ENCODE measurements at places on chromosomes 5 and 9. TPM values are rescaled to one million over a fixed set of nuclear protein-coding genes. Genes with fewer than 3 reads are reported as not detected.

Gene SPEF2
- 26.2 TPM for total RNA-seq

Gene ARSI
- 2.6 TPM for total RNA-seq

Gene ZNF189
- 52.9 TPM for total RNA-seq

Gene GPR151
- total RNA-seq, result 0.44 TPM

Gene MCC
- total RNA-seq, result 20.0 TPM

Gene HMGCS1
- 136 TPM for total RNA-seq

Gene CCNI2
- total RNA-seq, result 0.63 TPM

Gene CTXN3
- 14.9 TPM for total RNA-seq

Gene EQTN
- 2.5 TPM for total RNA-seq

Gene SPATA6L
- 13.3 TPM for total RNA-seq

Gene SPAG8
- total RNA-seq, result 10.4 TPM

Gene FAM81B
- total RNA-seq, result 1.8 TPM

Gene BAAT
- total RNA-seq, result 2.1 TPM

- DNase-seq, result no peak
Observed at GRCh38 chr9:95776176-95776575, 99.3 kb upstream of the ERCC6L2 start.

DNA sequence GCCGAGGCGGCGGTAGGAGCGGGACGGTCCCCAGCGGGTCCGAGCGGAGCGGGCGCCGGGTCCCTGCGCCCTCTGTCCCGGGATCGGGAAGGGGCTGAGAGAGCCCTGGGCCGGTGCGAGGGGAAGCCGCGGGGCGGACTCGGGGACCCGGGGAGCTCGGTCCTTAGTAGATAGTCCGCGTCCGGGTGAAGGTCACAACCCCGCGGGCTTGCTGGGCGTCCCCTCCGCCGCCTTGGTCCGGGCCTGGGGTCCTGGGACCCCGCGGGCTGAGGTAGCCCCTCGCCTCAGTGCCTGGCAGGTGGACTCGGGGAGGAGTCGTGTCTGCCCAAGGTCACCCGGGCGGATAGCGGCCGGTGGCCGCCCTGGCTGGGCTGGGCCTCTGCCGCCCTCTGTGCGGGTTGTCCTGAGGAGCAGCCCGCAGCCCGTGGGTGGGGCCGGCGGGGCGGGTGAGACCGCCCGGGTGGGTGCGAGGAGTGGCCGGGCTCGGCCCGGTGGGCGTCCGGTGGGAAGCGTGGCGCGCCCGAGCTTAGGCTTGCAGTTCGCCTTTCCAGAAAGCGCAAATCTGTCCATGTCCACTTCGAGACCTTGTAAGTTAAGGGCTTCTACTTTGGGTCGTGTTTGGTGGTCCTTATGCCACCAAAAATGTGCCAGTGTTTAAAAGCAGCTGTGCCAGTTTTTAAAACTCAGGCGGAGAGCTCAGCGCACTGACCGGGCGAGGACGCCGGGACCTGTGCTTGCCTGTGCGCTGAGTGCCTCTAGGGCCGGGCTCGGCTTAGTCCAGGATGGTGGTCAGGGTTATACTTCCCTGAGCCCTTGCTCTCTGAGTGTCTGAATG, 554 bp downstream of the SDHA start:
- no peak for DNase-seq

DNA sequence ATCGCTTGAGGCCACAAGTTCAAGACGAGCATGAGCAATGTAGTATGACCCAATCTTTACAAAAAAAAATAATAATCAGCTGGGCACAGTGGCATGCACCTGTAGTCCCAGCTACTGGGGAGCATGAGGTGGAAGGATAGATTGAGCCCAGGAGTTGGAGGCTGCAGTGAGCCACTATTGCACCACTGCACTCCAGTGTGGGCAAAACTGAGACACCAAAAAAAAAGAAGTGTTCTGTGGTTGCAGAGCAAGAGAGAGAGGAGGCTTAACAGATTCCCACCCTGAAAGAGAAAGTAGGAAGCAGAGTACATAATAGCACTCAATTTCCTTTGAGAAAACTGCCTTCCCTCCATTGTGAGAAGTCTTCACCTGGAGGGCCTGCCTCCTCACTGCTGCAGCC, 52.6 kb downstream of the ALDH7A1 start:
- DNase-seq, result no peak

GRCh38 chr5:172501708-172502320, 47.5 kb upstream of the SH3PXD2B start:
- DNase-seq, result no peak

DNA sequence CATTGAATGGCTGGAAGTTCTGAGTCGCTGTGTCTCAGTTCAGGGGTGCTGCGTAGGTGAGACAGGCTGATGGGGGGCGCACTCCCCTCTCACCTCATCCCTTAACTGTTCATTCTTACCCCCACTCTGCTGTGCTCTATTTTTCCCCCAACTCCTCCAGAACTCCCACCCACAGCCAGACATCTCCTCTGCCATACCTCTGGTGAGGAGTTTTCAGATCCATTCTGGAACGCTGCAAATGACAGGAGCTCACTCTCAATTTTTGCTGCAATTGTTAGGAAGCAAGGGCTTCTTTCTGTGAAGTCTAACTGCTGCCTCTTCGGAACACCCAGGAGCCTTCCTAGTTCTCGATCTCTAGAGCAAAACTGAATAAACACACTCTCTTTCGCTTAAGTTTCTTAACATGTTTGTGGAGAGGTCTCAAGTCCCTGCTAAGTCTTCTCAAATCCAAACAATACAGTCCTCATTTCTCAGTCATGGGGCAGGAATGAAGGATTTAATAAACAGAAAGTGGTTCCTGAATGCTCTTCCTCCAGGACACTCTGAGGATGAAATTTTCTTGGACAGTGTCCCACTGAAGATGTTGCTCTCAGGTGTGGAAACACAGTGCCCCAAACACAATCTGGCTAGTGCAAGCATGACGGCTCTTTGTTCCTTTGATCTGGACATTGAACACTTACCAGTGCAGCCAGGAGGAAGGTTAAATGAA, 387.7 kb downstream of the KDM4C start:
- no peak for DNase-seq

DNA sequence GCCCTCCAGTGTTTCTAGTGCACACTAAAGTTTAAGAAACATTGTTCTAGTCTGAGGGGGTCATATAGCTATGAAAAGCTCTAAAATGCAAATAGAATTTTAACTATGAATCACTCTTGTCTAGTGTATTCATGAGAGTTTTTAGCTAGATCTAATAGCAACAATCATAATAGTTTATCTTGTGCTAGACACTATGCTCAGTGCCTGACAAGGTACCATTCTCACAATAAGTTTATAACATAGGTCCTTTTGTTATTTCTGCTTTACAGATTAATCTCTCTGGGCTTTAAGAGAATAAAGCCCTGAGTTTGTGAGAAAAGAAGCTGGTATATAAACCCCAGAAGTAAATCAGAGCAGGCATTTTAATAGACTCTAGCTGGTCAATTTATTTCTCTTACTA, 2120.7 kb downstream of the MAT2B start:
- DNase-seq, result no peak

- no peak for DNase-seq
Observed at GRCh38 chr5:10329446-10329819, 21.7 kb upstream of the CMBL start.

- no peak for DNase-seq
Observed at GRCh38 chr5:170307575-170308465, 10.2 kb upstream of the LCP2 start.

DNA sequence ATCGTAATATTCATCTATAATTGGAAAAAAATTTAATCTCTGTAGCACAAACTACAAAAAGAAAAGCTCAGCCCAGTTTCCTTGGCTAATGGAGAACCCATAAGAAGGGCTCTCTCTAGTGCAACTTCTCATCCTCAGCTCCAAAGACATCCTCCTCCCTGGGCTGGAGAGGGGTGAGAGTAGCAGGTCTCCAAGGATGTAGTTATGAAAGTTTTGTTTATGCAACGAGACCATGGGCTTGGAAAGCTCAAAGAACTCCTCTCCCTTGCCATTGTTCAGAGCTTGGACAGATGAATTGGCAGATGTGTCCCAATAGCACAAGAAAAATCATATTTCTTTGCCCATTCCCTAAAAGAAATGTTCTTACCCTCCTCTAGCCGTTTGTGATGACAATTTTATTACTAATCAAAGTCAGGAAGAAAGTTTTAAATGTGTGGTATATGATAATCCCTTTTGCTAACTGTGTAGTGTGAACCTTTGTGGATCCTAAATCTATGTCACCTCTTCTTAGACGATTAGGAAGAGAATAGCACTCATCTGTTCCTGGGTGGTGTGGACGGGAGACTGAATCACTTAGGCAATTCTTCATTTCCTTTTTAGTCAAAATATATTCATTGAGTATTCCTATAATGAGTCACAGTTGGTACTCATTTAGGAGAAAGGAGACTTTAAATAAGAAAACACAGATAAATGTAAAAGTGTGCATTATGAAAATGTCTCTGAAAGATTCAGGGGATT, 52.2 kb downstream of the GARNL3 start:
- DNase-seq, result no peak

- no peak for DNase-seq
Observed at GRCh38 chr5:148873690-148874485, 47.5 kb downstream of the ADRB2 start.

- no peak for DNase-seq
Observed at GRCh38 chr9:4630836-4631235, 31.3 kb upstream of the PLPP6 start.

DNA sequence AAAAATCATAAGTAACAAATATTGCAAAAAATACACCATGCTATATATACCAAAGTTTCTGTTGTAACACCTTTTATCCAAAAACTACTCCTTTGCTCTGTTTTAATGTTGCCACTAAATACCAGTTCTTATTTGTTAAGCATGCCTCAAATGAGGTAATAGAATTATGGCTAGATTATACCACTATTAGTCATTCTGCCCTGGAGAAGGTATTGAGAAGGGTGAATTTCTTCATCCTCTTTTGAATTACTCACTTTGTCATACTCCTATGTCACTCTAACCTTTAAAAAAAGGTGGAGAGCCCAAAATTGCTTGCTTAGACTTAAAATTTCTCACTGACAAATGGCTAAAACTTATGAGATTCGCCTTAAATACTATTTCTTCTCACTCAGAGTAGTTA, 750.9 kb downstream of the MAT2B start:
- DNase-seq, result no peak

DNA sequence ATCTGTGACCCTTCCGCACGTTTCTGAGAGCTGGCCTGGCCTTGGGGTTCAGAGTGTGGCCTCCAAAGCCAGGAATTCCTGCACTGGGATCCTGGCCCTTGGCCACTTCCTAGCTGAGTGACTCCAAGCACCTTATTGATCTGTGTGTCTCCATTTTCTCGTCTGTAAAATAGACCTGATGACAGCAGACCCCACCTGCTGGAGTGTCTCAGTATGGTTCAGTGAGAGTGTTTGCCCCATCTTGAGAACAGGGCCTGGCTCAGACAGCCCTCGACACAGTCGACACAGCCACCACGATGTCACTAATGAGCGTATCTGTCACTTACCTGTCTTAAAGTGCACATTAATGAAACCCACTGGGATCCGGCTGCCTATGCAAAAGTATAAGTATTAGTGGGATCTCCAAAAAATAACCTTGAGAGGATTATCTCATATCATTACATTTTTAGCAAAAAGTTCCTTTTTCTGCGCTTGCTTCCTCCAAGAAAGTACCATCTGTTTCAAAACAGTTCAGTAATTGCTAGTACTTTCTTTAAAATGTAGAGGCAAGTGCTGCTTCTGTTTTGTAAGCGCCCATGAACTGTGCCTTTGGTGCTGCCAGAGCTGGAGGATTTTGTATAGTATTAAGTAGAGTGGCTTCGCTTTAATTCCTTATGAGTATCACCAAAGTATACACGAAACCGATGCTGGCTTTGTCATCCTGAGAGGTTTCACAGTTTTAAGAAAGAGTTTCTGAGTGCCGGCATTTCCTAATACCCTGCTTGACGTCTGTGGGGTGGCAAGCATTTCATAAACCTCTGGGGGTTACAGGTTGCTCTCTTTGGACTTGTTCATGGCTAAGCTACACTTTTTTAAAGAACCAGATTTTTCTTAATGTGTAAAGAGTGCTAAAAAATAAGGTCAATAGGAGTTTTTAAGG, 31.7 kb downstream of the UBE2QL1 start:
- no peak for DNase-seq

DNA sequence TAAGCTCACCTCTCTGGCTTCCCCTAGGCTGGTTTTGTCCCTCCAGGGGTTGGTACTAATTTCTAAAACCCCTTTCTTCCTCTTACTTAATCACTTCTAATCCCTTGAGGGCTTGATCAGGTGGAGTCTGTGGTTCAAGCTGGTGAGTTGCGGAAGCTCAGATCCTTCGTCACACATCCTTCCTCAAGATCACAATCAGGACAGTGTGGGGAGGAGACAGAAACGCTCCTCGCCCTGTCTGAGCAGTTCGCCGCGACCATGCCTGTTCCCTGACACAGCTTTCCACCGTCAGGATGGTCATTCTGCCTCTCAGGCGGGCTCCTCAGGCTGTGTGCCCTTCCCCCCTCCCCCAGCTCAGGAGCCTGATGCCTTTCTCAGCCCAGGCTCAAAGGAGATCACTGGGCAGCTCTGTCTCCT, 24.3 kb downstream of the CPLX2 start:
- no peak for DNase-seq

DNA sequence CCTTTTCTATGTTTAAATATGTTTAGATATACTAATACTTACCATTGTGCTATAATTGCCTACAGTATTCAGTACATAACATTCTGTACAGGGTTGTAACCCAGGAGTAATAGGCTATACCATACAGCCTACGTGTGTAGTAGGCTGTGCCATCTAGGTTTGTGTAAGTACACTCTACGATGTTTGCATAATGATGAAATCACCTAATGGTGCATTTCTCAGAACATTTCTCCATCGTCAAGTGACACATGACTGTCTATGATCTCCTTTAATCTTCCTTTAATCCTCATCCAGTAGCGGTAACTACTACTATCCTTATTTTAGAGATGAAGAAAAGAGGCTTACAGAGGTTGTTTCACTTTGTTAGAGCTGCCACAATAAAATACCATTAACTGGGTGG, 369.2 kb downstream of the PLK2 start:
- no peak for DNase-seq

DNA sequence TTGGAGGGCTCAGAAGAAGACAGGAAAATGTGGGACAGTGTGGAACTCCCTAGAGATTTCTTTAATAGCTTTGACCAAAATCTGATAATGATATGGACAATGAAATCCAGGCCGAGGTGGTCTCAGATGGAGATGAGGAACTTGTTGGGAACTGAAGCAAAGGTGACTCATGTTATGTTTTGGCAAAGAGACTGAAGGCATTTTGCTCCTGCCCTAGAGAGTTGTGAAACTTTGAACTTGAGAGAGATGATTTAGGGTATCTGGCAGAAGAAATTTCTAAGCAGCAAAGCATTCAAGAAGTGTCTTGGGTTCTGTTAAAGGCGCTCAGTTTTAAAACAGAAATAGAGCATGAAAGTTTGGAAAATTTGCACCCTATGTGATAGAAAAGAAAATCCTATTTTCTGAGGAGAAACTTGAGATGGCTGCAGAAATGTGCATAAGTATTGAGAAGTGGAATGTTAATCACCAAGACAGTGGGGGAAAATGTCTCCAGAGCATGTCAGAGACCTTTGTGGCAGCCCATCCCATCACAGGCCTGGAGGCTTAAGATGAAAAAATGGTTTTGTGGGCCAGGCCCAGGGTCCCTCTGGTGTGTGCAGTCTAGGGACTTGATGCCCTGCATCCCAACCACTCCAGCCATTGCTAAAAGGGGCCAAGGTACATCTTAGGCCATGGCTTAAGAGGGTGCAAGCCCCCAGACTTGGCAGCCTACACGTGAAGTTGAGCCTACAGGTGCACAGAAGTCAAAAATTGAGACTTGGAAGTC, 463.7 kb upstream of the TLE4 start:
- no peak for DNase-seq
